ENCODE measurements at places on chromosomes 6 and 20.

DNA sequence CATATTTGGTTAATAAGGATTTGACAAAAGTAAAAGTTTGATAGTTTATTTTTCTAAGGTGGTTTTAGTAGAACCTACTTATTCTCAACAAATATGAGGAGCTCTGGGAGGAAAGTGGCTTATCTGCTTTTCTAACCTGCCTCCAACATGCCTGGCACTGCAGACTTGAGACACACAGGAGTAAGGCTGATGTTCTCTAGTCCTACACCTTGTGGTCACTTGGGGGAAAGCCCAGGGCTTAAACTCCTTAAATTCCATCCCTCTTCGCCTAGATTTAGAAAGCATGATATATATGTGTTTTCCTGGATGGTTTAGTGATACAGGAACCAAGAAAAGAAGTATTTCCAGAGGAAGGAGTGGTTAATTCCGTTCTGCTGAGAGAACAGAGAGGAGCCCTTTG is 39.9 kb upstream of the SAMD5 start:
- no peak for DNase-seq

DNA sequence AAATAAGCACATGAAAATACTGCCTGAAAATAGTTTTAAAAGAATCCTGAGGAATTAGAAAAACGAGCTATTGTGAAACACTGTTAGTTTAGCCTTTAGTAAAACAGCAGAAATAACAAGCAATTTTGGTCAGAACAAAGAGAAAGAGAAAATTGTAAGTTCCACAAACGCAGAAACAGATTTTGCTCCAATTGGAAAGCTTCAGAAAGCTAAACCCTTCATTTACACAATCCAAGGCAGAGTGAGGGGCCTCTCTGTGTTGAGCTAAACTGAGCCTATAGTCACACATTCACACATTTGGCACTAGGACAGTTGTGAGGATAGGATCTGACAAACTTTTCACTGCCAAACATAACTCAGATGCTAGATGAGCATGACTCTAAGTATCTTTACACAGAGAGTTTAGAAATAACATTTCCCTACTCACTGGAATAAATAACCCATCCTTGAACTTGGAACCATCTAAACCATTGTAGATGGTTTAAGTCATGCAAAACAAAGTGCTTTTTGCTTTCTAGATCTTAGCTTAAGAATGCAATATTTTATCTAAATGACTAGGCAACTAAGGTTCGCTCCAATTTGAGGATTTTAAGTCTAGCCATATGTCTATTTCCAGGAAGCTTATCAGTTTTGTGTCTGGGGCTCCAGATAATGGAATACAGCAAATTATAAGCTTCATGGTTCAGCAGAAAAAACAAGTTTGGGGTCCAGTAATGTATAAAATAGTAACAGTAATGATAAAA is 122.6 kb downstream of the SGK1 start:
- DNase-seq, result no peak

GRCh38 chr20:63873477-63873971 is 8.5 kb downstream of the TPD52L2 start:
- DNase-seq, result no peak

GRCh38 chr6:42179945-42180313 is 6.8 kb downstream of the GUCA1A start:
- DNase-seq, result no peak

DNA sequence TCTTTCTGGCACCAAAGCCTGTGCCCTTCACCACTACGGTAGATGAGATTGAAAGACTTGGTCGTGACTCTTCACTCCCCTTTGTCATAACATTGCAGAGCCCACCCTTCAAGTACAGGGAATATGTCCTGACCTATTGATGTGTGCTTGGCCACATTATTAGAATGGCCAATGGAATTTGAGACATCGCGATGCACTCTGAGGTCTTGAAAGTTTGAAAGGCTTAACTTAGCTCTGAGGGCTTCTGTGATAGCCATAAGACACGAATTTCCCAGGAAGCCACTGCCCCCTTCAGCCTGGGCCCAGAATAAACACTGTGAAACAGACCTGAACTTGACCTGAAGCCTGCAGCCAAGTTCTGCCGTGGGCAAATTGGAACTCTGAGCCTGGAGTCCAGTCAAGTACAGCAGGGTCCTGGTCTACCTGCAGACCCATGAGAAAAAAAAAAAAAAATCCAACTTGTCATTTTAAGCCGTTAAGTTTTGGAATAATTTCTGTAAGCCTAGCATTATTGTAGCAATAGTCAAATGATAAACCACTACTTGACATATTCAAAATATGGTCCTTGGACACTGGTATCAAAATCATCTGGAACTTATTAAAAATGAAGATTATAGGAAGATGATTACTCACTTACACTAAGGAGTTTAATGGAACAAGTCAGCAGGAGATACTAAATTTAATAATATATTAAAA is 36.9 kb upstream of the TRAF3IP2 start:
- no peak for DNase-seq

- DNase-seq, result no peak
Observed at GRCh38 chr6:38527371-38527770, 112.4 kb downstream of the BTBD9 start.

DNA sequence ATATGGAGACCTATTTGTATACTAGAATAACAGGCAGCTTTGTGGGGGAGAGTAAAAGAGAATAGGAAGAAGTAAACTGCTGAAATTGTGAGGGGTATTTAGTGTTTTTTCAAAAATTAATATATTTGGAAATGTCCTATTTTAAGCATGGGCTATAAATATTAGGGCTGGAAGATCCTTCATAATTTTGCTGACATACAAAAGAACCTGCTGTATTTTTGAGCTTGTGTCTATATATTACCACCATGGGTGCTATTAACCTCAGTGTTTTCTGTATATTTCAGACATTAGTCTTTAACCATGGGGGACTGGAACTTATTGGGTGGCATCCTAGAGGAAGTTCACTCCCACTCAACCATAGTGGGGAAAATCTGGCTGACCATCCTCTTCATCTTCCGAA is at the start of gene GJA10:
GJA10 (plus strand) TSS at position 301 of the 400 bp plus-strand sequence; CDS start at position 301, 0 bp downstream.
- no peak for DNase-seq

DNA sequence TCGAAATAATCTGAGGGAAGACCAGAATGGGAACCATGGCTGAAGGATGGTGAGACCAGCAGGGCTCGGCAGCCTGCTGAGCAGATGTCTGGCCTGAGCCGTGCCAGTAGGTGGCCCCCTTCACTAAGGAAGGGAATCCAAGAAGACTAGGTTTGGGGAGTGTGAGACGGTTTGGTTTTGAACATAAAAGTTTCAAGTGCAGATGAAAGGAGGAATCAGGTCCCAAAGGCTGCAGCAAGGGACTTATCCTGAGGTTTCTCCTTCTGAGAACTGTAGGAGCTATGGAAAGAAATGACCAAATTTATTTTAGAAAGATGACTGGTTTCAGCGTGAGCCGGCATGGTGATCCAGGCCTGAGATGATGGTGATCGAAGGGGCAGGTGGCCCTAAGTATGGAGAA is 4.6 kb upstream of the OSER1 start:
- peak; percentile 48 for DNase-seq

GRCh38 chr20:58544891-58545290 is 29.7 kb upstream of the APCDD1L start:
- no peak for DNase-seq

DNA sequence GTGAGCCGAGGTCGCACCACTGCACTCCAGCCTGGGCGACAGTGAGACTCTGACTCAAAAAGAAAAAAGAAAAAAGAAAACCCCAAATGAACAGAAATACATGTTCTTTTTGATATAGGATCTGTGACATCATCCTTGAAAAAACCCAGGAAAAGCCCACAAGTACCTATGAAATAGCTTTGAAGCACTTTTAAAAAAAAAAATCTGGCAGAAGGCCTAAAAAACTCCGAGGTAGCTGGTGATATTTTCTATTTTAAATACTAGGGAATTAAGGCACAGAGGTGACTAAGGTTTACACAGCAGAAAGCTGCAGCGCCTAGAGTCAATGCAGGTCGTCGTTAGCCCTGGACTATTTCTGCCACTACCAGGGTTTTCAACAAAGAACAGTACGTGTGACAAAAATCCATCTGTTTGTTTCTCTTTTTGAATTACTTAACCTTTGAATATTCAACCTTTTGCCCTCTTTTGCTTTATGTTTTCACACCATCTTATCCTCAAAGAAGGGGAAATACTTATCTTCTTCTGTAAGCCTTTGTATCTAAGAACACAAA is 39.4 kb upstream of the EEF1A1 start:
- DNase-seq, result no peak

- no peak for DNase-seq
Observed at GRCh38 chr20:58998656-58999055, 8.4 kb downstream of the CTSZ start.

DNA sequence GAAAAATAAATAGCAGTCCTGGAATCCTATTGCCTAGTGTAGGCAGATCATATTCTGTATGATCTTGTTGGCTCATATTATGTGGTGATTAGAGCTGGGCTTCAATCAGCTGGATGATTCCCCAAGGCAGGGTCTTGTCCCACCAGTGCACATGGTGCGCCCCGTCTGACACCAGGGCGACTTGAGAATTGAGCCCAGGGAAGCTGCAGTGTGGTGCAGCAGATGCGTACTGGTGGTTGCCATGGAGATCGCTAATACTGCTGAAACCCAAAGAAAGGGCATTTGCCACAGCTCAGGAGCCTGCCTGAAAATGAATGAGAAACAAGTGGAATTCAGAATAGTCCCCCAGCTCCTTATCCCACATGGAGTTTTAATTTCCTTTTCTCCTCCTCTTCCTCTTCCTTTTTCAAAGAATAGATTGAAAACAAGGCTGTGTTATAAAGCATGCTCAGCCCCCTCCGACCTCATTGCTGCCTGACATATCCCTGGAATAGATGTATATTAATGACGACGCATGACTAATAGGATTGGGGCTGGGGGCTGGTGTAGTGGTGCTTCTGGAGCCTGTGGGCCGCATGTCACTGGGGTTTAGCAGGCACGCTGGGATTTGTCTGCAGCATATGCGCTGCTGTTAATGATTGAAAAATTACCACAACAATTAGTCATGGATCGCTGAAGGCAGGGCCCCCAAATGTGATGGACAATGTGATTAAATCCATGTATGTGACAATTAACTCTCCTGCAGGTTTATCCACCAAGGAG is 210.5 kb downstream of the FARS2 start:
- DNase-seq, result no peak

DNA sequence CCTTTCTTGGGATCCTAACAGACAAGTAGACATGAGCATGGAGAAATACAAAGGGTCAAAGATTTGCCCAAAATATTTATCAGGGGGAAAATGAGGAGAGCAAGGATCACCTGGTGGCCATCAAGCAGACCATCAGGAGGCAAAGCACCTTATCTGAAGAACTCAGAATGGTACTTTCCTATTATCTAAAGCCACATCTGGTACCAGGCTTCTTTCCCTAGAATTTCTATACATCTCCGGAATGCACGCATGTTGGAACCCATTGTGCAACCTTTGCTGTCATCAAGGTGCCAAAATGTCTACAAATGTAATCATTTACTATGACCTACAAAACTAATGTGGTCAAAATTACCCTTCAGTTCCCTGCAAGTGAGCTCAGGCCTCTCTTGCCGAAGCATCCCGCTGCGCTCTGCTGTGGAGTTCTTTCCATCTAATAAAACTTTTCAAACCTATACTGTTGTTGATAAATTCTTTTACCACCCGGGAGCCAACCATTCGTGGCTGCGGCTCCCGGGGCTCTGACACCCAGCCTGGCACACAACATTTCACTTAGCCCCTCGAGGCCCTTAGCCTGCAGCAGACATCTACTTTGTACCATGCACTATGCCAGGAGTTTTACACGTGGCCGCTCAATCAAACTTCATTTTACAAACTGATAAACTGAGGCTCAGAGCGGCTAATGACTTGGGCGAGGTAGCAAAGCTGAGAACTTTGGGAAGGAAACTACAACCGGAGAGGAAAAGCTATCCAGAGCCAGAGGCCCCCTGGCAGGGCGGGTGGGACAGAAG is 3.8 kb upstream of the CPXM1 start:
- DNase-seq, result no peak

DNA sequence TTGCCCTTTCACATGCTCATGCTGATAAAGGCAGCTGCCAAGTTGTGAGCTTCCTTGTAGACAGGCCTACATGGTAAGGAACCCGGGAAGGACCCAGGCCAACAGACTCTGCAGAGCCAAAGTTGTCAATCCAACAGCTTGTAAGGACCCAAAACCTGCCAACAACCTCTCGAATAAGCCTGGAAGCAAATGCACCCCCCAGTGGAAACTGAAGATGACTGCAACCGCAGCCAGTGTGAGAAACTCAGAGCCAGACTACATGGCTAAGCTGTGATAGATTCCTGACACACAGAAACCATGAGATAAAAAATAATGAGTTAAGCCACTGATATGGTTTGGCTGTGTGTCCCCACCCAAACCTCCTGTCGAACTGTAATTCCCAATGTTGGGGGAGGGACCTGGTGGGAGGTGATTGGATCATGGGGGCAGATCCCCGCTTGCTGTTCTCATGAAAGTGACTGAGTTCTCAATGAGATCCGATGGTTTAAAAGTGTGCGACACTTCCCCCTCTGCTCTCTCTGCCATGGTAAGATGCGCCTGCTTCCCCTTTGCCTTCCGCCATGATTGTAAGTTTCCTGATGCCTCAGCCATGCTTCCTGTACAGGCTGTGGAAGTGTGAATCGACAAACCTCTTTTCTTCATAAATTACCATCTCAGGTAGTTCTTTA is 18.8 kb upstream of the CLPSL2 start:
- DNase-seq, result no peak

DNA sequence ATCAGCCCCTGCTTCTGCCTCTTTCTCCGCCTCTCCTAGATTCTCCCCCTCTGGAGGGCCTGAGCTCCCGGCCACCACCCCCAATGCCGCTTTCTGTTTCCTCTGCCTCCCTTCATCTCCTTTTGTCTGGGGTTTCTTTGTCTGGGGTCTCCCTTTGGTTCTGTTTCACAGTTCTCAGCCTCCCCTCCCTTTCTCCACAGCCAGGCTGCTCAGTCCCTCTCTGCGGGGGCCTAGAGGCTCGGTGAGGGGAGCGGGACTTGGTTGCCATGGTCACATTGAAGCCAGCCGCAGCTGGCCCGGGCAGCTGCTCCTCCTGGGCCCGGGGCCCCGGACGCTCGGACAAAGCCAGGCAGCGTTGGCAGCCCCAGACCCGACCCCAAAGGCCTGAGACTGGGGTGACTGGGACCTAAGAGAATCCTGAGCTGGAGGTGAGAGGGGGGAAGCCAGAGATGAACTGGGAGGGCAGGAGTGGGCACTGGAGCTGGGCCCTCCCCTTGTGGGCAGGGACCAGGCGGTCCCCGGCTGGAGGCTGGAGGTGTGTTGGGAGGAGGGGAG is 3.5 kb upstream of the DDR1 start:
- DNase-seq, result no peak

GRCh38 chr6:142946924-142947713 is 2.1 kb upstream of the HIVEP2 start:
- peak; percentile 62 for DNase-seq

DNA sequence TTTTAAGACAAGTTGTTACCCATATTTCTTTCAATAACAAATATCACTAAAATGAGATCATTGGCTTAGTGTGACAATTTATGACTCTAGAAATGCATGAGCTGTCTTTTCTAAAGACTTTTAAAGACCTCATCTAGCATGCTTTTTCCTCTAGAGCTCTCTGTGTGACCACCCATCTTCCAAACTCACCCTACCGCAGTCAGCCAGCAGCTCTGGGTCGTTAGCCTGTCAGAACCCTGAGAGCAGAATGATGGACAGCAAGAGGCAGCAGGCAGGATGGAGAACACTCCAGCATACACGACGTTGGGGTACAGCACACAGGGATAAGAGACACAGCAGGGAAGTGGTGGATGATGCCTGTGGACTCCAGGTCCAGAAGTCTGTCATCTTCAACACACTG is 45.1 kb upstream of the TBX18 start:
- DNase-seq, result no peak

- DNase-seq, result no peak
Observed at GRCh38 chr6:14728396-14729024, 517.4 kb upstream of the JARID2 start.
